ENCODE measurements at places on chromosomes 3 and 15. TPM values are rescaled to one million over a fixed set of nuclear protein-coding genes. Genes with fewer than 3 reads are reported as not detected.

DNA sequence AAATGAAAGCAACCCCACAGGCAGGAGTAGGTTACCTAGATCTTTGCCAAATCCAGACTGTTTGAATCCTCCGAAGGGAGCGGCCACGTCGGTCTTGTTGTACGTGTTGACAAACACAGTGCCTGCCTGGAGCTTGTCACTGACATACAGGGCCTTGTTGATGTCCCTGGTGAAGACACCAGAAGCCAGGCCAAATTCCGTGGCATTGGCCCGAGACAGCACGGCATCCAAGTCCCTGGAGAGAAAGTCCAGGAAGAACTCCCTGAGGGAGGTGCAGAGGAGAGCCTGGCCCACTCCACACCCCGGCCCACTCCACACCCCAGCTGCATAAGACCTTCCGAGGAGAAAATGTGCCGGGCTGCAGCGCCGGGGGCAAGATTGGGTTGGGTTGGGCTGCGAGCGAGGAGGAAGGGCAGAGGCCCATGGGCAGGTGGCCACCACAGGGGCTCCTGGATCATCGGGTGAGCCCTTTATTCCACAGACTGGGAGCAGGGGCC is 21.8 kb upstream of the SLC41A3 start:
- DNase-seq: no peak

Gene LMOD3
- total RNA-seq: not detected

- no peak for DNase-seq
Observed at GRCh38 chr3:156586905-156587759, 32.2 kb upstream of the SSR3 start.

DNA sequence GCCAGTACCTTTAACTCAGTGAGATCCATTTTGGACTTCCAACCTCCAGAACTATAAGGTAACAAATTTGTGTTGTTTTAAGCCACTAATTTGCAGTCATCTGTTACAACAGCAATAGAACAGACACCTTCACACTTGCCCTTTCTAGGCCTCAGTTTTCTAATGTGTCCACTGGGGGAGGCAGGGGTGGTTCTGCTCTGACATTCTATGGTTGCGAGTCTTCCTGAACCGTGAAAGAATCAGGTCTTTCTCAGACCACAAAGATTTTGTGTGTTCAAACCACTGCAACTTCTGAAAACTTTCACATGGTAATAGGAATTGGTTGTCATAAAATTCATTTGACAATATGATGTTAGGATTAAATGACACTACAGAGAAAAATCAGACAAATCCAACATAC is 26.8 kb upstream of the CSTA start:
- DNase-seq: no peak

Gene TMEM212
- total RNA-seq: not detected

Gene NANOGP8
- total RNA-seq: not detected

GRCh38 chr15:32105258-32106241 is 75.2 kb downstream of the CHRNA7 start:
- DNase-seq: no peak

DNA sequence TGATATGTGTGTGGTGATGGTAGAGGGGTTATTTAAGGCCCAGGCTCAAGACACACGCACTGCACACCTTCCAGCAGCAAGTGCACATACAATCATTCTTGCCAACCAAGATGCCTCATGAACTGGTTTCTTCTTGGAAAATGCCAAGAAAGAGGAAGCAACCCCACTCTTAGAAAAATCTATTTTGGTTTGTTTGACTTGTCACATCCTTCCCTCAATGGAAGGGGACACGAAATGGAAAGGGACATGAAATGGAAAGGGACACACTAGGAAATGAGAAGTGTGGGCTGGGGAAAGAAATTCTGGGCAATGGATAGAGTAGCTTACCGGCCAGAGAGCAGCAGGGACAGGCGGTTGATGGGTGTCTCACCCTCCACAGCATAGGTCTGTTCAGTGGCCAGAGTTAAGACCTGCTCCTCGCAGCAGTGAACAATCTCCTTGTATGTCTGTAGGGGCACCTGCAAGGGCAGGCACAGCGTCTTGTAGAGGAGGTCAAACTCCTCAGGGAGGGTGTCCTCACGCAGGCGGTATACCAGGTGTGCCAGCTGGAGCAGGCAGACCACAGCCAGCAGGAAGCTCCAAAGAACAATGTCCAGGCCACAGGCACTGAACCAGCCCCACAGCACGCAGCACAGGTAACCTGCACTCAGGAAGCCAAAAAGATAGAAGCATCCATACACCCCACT is 640 bp downstream of the POPDC2 start:
- DNase-seq: no peak

DNA sequence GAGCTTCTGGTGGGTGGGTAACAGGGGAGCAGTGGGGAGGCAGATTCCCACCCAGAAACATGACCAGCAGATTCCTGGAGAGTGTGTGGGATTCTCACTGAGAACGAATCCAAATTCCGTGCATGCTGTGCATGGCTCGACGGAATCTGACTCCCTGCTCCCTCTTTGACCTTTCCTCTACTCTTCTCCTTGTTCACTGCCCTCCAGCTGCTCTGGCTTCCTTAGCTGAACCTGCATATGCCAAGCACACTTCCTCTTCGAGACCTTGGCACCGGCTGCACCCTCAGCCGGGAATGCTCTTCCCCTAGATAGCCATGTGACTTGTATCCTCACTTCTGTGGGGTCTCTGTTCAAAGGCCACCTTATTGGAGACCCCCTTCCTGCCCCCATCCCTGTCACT is 6.3 kb downstream of the INSYN1 start:
- DNase-seq: no peak

Gene PLCL2
- 22.2 TPM for total RNA-seq

Gene ALDH1L1
- not detected for total RNA-seq

Gene RGMA
- 0.20 TPM for total RNA-seq

Gene STRIT1
- total RNA-seq: not detected

Gene DUOX1
- total RNA-seq: not detected

GRCh38 chr3:179671747-179672242 is 19.0 kb downstream of the USP13 start:
- DNase-seq: no peak

- no peak for DNase-seq
Observed at GRCh38 chr3:69688400-69688799, 50.9 kb upstream of the MITF start.

Gene MST1
- 6.0 TPM for total RNA-seq

- no peak for DNase-seq
Observed at GRCh38 chr15:25847051-25847450, 16.1 kb downstream of the ATP10A start.

- no peak for DNase-seq
Observed at GRCh38 chr3:181700168-181701087, 11.3 kb upstream of the SOX2 start.

Gene HESX1
- not detected for total RNA-seq

Gene ROPN1
- not detected for total RNA-seq

DNA sequence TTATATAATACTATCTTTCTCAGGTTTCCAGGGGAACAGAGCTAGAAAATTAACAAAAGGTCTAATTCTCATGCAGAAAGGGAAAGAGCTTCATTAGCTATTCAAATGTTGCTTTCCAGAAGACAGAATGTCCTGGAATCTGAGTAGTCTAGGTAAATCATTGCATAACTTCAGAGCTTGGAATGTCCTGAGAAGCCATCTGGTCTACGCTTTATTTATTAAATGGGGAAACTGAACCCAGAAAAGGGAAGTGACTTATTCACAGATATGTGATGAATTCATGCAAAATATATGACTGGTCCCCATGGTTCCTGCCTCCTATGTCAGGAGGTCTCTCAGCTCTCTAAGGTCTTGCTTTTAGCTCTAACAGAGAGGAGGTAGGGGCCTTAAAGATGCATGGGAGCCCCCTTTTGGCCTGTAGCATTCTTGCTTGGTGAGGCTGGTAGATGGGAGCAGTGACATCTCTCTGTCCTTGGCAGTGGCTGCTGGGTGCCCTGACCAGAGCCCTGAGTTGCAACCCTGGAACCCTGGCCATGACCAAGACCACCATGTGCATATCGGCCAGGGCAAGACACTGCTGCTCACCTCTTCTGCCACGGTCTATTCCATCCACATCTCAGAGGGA is 99.2 kb downstream of the CEMIP start:
- no peak for DNase-seq

DNA sequence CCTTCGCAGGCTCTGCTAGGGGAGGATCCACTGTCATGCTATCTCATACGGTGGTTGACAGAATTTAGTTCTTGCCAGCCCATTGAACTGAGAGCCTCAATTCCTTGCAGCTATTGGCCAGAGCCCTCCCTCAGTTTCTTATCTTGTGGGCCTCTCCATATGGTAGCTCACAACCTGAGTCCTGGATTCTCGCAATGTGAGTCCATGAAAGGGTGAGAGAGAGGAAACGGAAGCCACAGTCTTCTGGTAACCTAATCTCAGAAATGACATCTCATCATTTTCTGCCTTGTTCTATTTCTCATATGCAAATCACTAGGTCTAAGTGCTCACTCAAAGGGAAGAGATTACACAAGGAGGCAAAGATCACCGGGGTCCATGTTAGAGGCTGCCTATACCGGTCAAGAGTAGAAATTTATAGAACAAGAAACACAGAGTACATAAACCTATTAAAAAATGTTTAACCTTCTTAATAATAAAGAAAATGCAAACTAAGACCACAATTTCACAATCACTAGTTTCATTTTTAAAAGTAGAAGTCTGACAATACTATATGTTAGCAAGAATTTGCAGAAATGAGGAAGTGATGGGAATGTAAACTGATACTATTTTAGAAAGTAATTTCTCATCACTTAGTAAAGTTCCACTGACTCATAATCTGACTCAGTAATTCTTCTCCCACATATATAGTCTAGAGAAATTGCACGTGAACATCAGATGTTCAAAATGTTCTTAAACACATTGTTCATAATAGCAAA is 378.4 kb upstream of the AGTR1 start:
- DNase-seq: no peak

DNA sequence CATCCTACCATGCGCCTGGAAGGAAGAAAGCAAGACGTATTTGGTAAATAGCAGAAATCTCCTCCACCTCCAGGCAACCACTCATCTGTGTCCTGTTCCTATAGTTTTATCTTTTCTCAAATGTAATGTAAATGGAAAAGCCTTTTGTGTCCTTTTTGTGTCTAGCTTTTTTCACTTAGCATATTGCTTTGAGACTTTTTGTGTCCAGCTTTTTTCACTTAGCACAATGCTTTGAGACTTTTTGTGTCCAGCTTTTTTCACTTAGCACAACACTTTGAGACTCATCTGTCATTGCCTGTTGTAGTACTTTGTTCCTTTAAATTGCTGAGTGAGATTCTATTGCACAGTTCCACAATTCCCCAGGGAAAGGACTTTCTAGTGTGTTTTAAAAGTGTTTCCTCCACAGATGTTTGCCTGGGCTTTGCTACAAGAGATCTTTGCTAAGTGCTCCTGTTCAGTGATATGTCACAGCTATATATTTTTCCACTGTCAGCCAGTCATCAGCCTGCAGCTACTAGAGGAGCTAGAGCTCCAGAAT is 27.9 kb upstream of the MUC13 start:
- no peak for DNase-seq

Gene CLDN16
- not detected for total RNA-seq

GRCh38 chr3:147304756-147305155 is 101.6 kb downstream of the ZIC4 start:
- no peak for DNase-seq

GRCh38 chr15:78630886-78631633 is 9.9 kb downstream of the CHRNB4 start:
- no peak for DNase-seq

Gene TIMP4
- total RNA-seq: not detected

Gene HRH1
- 0.53 TPM for total RNA-seq

- no peak for DNase-seq
Observed at GRCh38 chr3:40827226-40827625, 302.5 kb downstream of the ZNF621 start.

Gene EXOG
- total RNA-seq: 17.7 TPM

Gene SMCO1
- total RNA-seq: not detected

DNA sequence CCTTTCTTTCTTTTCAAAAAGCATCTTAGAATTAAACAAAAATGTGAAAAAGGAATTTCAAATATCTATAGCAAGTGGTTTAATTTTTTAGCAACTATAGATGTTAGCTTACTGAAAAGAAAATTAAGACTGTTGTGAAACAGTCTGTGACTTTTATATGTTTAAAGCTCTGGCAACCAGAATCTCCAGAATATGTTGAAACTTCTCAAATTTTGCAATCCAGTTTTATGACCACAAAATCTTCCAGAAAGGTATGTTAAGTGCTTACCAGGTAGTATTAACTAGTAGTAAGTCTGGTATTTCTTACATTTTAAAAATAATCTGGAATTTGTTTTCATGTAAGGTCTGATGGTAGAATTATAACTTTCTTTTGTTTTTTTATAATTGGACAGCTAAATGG is 235.0 kb downstream of the SLC9A9 start:
- DNase-seq: no peak

DNA sequence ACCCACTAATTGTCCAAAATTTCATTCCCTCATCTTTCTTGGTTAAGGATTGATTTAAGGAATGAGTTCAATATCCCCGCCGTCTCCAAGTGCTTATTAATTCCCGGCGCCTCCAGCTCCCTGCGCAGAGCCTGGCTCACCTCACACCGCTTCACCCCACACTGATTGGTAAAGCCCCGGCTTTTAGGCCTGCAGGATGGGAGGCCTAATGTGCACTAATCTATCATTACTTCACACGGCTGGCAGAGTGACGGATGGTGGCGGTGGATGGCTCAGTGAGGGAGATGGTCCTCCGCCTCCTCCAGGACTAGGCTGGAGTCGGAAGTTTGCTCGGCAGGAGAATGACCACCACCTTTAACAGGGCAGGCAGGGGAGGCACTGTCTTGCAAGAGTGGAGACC is 81.7 kb downstream of the MEGF11 start:
- no peak for DNase-seq

GRCh38 chr15:88624156-88624970 is 3.2 kb downstream of the AEN start:
- peak; percentile 41 for DNase-seq

- no peak for DNase-seq
Observed at GRCh38 chr3:55309336-55309735, 177.8 kb downstream of the WNT5A start.

GRCh38 chr15:39543651-39544050 is 37.2 kb upstream of the THBS1 start:
- DNase-seq: no peak

DNA sequence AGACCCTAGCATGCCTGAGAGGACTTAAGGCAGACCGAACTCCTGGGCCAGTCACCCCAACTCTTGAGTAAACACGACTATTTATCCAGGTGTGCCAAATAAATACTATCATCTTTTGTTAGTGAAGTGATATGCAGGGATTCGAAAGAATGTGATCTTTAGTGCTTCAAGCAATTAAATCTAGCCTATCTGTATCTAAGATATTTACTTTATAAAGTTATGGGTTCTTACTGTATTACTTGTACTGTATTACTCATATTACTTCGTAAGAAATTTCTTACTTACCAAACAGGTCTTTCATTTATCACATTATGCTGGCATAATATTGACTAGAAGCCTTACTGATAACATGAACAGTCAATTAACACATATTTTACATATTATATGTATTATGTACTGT is 211.6 kb upstream of the NECTIN3 start:
- no peak for DNase-seq

DNA sequence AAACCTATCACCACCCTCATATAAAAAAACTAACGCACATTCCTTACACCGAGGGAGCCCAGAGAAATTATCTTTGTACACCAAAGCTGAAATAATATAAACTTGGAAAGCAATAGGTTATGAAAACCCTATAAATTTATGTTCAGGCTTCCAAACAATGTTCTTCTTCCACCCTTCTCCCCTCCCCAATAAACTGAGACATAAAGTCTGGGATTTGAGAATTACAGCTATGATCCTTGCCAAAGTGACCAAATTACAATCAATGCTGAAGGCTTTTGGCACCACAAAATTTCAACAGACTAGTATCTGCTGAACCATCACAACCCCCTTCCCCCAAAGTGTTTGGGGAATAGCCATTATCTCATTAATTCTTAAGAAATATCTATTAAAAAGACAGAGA is 237.8 kb downstream of the FMN1 start:
- no peak for DNase-seq

Gene MORC1
- total RNA-seq: not detected

Measured in CD8-positive, alpha-beta memory T cell (primary cell).